Activated CD4-positive, alpha-beta T cell treated with anti-CD3 and anti-CD28 coated beads, Interleukin-2, amount 10 ng/mL, durations not matched to agents 7 days and 5 days (primary cell): ENCODE measurements at places on chromosomes 7 and 10. TPM values are rescaled to one million over a fixed set of nuclear protein-coding genes. Genes with fewer than 3 reads are reported as not detected.

DNA sequence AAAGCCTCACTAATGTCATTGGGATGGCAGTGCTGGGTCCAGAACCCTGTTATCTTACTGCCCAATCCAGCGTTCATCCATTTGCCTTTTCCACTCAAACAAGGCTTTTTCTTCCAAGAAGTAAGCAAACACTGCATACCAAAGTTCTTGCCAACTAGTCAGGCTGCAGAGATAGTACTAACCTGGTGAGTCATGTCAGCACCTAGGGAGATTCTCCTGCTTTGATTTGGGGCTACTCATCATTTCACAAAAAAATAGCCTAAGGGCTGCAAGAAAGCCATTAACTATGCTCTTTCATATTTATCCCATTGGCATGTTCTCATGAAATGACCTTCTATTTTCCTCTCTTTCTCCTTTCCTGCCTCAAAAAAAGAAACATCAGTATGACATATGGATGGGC is 142.6 kb downstream of the TWIST1 start:
- H3K4me1 ChIP-seq = no peaks in the 10 kb centered on the region
- H3K27me3 ChIP-seq = no peaks in the 10 kb centered on the region
- no peaks in the 10 kb centered on the region for H3K36me3 ChIP-seq
- DNase-seq = no peak

DNA sequence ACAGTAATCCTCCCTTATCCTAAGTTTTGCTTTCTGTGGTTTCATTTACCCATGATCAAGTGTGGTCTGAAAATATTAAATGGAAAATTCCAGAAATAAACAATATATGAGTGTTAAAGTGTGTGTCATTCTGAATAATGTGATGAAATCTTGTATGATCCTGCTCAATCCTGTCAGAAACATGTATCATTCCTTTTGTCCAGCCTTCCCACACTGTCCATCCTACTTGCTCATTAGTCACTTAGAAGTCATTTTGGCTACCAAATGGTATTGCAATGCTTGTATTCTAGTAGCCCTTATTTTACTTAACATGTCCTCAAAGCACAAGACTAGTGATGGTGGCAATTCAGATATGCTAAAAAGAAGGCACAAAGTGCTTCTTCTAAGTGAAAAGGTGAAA is 1211.2 kb upstream of the SORCS1 start:
- no peaks in the 10 kb centered on the region for H3K36me3 ChIP-seq
- no peak for DNase-seq
- no peak overlapping the region for H3K4me3 ChIP-seq
- no peaks in the 10 kb centered on the region for H3K27me3 ChIP-seq
- H3K4me1 ChIP-seq = no peaks in the 10 kb centered on the region

DNA sequence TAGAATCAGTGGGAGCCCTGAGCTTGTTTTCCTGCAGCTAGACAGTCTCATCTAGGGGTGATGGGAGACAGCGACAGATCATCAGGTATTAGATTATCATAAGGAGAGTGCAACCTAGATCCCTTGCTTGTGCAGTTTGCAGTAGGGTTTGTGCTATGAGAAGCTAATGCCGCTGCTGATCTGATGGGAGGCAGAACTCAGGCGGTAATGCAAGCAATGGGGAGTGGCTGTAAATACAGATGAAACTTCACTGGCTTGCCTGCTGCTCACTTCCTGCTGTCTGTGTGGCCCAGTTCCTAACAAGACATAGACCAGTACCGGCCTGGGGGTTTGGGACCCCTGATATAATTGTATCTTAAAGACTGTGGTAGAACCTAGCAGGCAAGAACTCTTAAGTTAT is 17.6 kb downstream of the NRBF2 start:
- no peak overlapping the region for H3K27ac ChIP-seq
- no peak overlapping the region for H3K4me3 ChIP-seq
- peaks cover 46% of the 10 kb centered on the region for H3K36me3 ChIP-seq

The IQCE gene
- total RNA-seq = 13.8 TPM

DNA sequence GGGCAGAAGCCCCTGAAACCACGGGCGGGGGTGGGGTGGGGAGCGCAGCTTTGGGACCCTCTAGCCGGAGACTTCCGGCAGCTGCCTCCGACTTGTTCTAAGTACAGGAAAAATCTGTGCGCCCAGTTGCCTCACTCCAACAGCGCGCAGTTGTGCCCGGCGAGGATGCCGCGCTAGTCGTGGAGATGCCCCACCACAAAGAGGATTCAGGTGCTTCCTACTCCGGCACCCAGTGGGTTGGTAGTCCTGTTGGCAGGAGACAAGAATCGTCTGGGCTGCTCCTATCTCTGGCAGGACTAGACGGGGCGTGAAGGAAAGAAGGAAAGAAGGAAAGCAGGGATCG is 465 bp upstream of the NPY start:
- peaks cover 55% of the 10 kb centered on the region for H3K27me3 ChIP-seq
- DNase-seq = no peak
- H3K27ac ChIP-seq = no peak overlapping the region

The LDB3 gene
- 0.05 TPM for total RNA-seq

DNA sequence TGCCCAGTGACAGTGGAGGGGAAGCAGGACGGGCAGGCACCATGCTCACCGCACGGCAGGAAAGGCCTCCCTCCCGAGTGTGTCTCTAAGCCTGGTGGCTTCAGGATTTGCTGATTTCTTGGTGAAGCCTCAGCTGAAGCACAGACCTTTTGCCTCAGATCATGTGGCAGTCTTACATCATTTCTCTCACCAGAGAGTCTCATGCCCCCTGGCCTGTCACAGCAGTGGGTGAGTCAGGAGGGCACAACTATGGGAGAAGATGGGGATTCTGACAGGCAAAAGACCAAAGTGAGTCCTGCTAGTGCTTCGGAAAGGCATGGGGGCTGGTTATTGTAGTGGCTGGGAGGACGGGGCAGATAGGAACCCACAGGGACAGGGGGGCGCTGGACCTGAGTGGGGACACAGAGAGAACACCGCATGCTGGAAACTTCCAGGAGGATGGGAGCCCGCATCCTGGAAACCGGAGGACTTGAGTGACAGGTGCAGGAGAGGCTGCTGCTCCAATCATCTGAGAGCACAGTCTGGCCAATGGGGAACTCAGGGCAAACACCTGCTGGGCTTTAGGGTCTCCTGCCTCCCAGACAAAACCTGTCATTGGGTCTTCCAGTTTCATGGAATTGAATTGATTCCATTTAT is 166.8 kb downstream of the ADARB2 start:
- H3K36me3 ChIP-seq = no peaks in the 10 kb centered on the region
- no peak for DNase-seq
- no peak overlapping the region for H3K4me3 ChIP-seq
- no peak overlapping the region for H3K27ac ChIP-seq
- peaks cover 2% of the 10 kb centered on the region for H3K27me3 ChIP-seq

The HOXA1 gene
- 0.58 TPM for total RNA-seq

- no peaks in the 10 kb centered on the region for H3K27me3 ChIP-seq
- no peak overlapping the region for H3K27ac ChIP-seq
- no peaks in the 10 kb centered on the region for H3K36me3 ChIP-seq
- no peak overlapping the region for H3K4me3 ChIP-seq
Observed at GRCh38 chr7:11768263-11768662, 63.7 kb downstream of the THSD7A start.

The HOXA7 gene
- total RNA-seq = not detected
